HCEC 1CT (cell line): ENCODE measurements at places on chromosomes 5 and 9.

DNA sequence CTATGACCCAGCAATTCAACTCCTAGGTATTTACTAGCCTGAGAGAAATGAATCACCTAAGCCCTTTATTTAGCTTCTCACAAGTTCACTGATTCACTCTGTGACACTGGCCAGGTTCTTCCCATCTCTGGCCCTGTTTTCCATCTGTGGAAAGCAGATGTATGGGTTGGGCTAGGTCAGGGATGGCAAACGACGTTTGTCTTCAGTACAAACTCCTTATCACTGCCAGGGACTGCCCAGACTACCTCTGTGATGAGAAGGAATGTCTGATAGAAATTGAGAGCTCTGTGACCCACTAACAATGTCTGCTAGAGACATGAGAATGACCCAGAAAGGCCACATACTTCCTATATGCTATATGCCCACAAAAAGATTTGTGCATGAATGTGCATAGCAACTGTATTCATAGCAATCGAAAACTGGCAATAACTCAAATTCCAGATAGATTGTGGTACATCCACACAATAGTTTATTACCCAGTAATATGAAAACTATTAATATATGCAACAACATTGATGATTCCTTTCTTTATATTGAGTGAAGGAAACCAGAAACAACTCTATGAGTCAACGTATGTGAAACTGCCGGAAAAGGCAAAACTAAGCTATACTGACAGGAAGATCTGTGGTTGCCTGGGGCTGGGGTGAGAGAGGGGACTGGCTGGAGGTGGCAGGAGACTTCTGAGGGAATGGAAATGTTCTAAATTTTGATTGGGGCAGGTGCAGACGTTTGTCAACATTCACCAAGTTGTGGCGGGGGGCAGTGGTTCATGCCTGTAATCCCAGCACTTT lies 32.0 kb upstream of the ADAM19 start:
- DNase-seq, result peak; percentile 95

- no peak for DNase-seq
Observed at GRCh38 chr9:78782234-78782633, 485.3 kb downstream of the PSAT1 start.

DNA sequence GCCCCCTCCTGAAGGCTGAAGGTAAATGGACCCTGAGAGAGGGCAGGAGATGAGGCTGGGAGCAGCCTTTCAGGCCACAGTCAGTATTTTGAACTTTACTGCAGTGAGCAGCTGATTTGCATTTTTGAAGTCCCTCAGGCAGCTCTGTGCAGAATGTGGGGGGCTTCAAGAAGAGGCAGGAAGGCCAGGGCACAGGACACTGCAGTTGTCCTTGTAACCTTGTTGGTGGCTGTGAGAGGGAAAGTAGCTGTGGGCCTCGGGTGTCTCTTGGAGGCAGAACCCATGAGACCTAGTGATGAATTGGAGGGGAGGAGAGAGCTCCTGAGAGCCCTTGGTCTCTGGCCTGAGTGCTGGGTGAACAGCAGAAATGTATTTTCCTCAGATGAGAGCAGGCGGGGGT lies 2.6 kb downstream of the CCDC180 start:
- no peak for DNase-seq

DNA sequence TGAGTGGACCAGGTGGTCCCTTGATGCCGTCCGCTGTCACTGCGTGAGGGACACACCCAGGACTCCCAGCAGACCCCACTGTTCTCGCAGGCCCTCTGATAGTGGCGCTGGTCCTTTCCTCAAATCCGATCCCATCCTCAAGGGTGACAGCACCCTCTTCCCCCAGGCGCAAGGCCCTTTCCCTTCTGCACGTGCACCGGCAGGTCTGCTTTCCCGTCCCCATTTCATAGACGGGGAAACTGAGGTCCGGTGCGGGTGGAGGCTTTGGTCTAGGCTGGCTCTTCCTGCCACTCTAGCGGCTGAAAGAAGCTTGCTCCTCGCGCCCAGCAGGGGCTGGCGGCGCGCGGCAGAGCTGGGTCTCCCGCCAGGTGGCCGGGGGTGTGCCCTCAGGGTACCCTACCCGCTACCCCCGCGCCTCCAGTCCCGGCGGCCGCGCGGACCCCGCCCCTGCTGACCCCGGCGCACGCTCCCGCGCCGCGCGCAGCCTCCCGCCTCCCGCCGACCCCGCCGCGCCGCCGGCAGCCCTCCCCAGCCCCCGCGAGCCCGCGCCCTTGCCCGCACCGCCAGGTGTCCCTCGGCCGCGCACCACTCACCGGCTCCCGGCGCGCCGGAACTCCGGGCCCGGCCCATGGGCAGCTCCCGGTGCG lies 453 bp downstream of the RASGEF1C start:
- no peak for DNase-seq

DNA sequence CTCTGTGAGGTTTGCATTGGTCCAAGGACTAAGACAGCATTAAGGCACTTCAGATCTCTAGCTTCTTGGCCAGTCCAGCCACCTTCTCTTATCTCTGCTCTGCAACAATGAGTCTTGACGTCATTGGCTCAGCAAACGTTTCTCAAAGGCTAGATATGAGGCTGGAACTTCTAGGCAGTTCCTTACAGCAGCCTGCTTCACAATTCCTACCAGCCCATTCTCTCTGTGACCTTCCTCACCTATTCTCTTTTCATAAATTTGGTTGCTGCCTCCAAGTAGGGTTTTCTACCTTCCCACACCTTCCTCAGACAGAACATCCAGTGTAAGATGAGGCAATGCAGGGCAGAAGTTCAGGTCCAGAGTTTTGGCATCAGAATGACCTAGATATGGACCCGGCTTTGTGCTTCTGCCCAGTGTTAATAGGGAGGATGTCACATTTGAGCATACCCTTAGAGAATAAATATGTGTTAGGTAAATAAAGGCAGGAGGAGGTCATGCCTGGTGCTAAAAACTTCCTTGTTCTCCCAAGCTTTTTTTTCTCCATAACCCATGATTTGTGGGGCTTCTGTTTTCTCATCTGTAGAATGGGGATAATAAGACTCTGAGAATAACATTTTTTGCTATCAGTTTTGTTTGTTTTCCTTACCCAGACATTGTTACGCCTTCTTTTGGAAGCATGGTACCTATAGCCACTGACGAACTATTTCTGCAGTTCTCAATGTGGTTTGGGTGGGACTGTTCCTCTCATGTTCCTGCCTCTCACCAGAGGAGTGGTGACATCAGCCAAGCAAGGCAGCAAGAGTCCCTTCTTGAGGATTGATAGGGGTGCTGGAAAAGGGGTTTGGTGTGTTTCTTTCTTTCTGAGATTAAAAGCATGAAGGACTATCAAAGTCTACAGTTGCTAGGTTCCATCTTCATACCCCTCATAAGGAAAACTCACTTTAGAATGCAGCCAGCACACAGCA lies 220.6 kb upstream of the TRIM32 start:
- no peak for DNase-seq

DNA sequence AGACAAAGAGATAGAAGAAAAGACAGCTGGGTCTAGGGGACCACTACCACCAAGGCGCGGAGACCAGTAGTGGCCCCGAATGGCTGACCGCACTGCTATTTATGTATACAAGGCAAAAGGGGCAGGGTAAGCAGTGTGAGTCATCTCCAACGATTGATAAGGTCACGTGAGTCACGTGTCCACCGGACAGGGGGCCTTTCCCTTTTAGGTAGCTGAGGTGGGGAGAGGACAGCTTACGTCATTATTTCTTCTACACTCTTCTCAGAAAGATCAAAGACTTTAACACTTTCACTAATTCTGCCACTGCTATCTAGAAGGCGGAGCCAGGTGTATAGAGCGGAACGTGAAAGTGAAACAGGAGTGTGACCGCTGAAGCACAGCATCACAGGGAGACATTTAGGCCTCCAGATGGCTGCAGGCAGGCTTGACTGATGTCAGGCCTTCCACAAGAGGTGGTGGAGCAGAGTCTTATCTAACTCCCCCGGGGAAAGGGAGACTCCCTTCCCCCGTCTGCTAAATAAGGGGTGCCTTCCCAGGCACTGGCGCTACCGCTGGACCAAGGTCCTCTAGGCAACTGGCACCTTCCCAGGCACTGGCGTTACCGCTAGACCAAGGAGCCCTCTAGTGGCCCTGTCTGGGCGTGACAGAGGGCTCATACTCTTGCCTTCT lies 6.1 kb upstream of the PRR16 start:
- peak; percentile 77 for DNase-seq

GRCh38 chr9:134641173-134641989 lies at the start of gene COL5A1:
COL5A1 (plus strand) TSS chr9:134641803; CDS start chr9:134642188, 385 bp downstream.
- peak; percentile 89 for DNase-seq

DNA sequence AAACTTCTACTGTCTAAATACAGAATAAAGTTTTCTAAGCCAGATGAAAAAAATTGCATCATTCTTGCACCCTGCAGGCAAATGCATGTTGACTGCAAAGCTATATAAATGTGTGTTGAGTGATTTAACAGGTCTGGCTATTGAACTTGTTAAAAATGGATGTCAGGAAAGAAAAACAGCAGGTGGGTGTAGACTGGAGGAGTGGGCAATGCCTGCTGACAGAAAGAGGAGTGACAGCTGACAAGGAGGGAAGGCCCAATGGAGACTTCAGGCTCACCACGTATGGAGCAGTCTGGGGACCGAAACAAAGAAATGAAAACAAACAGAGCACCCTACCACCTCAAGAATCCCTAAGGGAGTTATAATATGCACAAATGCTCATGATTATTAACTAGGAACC lies 127.8 kb downstream of the GRIA1 start:
- DNase-seq, result no peak

GRCh38 chr9:93646640-93647178 lies 70.3 kb downstream of the PHF2 start:
- DNase-seq, result no peak

DNA sequence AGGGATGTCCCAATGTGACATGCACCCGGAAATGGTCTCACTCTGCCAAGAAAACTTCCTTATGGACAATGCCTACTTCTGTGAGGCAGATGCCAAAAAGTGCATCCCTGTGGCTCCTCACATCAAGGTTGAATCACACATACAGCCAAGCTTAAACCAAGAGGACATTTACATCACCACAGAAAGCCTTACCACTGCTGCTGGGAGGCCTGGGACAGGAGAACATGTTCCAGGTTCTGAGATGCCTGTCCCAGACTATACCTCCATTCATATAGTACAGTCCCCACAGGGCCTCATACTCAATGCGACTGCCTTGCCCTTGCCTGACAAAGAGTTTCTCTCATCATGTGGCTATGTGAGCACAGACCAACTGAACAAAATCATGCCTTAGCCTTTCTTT lies 37.6 kb upstream of the CCDC152 start:
- no peak for DNase-seq

DNA sequence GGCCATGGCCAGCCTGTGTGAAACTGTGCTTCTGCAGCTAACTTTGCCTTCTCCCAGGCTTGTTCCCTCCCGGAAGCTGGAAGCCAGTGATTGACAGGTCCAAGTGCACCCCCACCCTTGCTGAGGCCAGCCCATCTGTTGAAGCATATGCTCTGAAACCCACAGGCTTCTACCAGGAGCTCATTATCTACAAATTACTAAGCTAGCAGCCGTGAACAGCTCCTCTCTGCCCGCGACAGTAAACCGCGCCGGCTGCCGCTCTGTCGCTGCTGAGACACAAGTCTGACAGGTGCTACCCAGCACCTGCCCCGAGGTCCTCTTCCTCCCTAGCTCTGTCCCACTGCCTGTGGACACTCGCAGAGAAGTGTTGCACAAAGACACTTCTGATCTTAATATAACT lies 490.9 kb downstream of the GADD45G start:
- no peak for DNase-seq

DNA sequence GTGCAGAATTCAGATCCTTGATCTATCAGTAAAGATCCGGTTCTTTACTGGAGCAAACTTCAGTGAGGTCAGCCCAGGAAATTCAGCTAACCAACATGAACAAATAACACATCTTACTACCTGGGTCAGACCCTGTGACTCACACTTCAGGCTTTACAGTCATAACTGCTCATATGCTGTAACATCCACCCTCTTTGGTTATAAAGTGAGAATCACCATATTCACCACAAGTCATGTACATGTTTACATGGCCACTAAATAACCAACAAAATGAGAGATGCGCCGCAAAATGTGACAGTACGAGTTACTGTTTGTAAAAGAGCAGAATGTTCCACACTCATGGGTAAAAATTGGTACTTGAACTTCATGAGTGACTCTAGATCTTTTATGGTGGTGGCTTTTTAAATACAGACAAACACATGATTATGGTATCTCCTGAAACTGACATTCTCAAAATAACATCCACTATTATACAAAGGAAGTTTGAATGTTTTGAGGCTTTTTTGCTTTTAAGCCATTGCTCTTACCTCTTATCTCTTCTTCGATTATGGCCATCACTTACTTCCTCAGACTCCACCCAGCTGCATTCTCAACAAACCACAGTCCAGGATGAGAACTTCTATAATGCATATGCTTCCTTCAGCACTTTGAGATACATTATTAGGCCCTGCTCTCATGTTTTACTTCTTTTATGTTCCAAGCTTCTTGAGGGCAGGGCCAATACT lies 516.6 kb downstream of the RAB3C start:
- DNase-seq, result peak; percentile 93

DNA sequence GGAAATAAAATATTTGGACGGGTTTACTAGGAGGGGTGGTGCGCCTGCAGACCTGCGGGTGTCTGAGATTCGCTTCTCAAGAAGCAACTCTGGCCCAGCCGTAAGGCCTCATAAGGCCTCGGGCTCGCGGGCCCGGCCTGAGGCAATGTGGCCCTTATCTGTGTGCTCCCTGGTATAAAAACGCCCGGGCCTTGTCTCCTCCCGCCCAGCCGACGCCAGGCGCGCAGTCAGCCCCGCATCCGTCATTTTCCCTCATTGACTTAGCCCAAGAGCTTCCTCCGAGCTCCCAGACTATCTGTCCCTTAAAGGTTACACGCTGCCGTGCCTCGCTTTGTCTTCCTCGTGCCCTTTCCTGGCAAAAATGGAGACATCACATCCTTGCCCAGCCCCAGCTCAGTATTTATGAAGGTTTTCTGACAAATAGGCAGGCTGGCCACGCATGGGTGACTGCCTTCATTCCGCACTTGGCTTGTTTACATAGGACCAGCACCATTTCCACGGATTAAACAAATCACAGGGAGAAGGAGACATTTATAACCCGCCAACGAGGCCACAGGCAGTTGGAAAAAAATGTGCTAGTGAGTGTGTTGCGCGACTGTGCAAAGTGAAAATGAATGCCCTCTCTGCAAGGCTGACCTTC lies 74.5 kb upstream of the TBCA start:
- no peak for DNase-seq

GRCh38 chr5:145848854-145849253 lies 13.7 kb upstream of the PRELID2 start:
- DNase-seq, result peak; percentile 54
